ENCODE measurements at places on chromosomes 13 and 19.

DNA sequence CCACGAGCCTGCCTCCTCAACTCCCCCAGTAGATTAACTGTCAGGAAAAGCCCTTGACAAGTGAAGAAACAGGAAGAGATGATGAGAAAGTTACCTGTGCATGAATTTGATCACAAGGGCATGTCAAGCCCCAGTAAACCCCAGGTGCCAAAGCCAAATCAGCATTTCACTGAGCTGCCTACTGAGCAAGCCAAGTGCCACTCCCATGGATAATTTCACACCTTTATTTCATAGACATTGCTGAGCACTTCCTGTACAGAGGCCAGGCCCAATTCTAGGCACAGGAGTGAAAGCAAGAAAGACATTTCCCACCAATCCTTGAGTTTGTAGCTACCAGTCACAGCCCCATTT lies 2.4 kb downstream of the GADD45GIP1 start:
- DNase-seq, result no peak

GRCh38 chr13:69035771-69036170 lies 1071.9 kb upstream of the ATXN8OS start:
- no peak for DNase-seq

GRCh38 chr13:106376401-106377112 lies 158.9 kb downstream of the EFNB2 start:
- DNase-seq, result peak; percentile 1

DNA sequence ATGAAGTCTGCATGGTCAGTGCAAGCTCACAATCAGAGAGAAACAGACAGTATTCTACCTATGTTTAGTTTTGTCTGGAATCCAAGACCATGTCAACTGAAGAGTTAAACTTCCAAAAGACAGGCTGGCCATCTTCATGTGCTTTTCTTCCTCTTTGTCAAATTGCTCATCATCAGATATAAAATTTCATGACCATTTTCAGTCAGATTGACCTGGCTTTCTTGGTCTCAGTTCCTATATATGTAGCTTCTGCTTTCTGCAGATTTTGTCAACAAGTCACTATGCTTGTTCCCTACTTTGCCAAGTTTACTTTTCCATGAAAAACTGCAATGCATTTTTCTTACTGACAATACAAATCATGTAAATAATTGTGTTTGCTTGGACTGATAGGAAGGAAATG lies 13.9 kb downstream of the SLC46A3 start:
- no peak for DNase-seq

DNA sequence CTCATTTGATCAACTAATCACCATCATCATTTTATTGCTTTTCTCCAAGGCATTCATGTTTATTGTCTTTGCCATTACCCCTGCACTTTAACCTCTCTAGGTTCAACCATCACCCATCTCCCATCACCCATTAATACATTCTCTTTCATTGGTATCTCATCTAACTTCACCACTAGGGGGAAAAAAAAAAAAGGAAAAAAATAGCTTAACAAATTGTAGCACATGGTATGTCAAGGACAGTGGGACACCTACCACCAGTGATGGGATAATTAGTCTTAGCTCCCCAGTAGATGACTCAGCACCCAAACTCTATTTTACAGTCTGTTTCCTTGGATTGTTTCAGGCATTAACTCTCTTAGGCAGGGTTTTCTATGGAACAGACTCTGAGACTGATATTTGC lies 1770.2 kb upstream of the MIR17HG start:
- no peak for DNase-seq

GRCh38 chr13:103007427-103007762 lies 58.8 kb downstream of the SLC10A2 start:
- DNase-seq, result no peak

GRCh38 chr13:21971662-21972621 lies 301.1 kb downstream of the FGF9 start:
- DNase-seq, result no peak

GRCh38 chr19:50830266-50831025 lies 2.9 kb downstream of the KLK15 start:
- no peak for DNase-seq

GRCh38 chr13:96388598-96388997 lies 298.7 kb downstream of the HS6ST3 start:
- DNase-seq, result no peak

DNA sequence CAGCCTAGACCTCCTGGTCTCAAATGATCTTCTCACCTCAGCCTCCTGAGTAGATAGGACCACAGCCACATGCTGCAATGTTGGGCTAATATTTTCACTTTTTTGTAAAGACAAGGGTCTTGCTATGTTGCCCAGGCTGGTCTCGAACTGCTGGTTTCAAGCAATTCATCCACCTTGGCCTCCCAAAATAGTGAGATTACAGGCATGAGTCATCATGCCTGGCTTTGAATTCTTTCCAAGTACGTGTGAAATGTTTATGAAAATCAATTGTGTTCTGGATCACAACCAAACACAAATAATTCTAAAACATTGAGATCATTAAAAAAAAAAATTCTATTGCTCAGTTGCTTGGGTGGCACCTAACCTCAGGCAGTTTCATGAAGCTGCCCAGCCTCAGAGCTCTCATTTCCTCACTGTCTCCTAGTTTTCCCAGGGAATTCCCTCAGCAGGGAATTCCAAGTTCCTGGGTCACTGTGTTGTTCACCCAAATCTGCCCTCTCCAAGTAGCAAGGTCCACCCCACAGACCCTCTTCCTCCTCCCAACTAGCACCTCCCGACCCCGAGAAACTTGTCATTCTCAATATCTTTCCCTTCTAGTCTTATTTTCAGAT lies 44.8 kb downstream of the ING1 start:
- no peak for DNase-seq

- DNase-seq, result no peak
Observed at GRCh38 chr19:39128516-39129079, 3.0 kb downstream of the PAK4 start.

GRCh38 chr13:56530096-56530495 lies 610.6 kb upstream of the PRR20A start:
- DNase-seq, result no peak

DNA sequence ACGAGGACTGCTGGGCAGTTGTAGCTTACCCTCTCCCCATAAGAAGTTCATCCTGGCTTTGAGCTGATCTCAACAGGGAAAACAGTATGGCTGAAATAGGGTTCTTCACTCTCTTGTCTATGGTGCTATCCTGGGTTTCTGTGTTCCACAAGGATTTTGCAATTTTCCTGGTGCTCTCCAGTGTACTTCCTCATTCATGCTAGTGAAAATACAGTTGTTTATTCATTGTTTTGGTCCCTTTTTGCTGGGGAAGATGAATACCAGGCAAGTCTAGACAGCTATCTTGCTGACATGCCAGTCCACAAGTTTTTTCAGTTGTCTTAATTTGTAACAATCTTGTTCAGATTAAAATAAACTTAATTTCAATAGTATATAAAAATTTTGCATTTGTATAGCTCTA lies 306.5 kb downstream of the DLEU7 start:
- DNase-seq, result no peak

DNA sequence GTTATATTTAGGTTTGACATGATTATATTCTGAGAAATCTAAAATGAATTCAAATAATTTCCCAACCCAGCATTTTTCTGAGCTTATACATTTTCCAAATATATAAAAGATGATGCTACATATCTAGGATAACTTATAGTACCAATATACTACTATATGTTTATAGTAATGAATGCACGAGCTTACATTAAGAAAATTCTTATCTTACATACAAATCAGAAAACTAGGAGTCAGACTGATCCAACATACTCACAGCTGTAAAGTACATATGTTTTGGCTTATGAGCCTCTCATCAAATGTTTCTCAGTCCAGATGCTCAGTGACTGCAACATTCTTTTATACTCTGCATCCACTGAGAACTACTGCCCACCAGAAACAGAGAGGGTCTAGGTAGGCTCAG lies 491.3 kb upstream of the KLF12 start:
- no peak for DNase-seq

DNA sequence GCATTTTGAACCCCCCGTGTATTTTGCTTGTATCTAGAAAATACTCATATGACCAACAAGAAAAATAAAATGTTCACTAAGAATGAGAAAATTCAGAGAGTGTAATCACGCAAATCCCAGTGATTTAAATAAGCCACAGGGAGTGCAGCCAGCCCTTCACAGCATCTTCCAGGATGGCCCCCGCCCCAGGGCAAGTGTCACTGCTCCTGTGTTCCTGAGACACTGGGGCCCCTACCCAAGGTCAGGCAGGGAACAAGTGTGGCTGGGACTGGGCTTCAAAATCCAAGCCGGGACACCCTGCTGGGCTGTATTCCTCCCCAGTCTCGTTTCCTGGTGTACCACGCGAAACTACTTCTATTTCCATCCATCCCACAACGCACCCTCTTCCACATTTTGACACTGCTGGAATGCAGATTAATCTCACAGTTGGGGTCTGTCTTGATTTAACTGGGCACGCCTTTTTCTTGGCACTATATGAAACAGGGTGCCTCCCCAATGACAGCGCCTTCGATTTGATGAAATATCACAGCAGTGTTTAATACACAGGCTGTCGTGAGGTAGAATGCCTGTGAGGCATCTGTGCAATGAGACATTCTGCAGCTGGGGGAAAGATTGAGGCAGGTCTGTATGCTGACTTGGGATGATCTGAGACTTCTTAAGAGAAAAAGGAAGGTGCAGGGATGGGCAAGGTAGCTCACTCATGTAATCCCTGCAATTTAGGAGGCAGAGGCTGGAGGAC lies 18.3 kb upstream of the CCNP start:
- DNase-seq, result no peak

- DNase-seq, result no peak
Observed at GRCh38 chr19:12885749-12886650, 1.0 kb downstream of the KLF1 start.

GRCh38 chr13:39599012-39599411 lies 4.0 kb downstream of the LHFPL6 start:
- no peak for DNase-seq

- no peak for DNase-seq
Observed at GRCh38 chr19:40650749-40651305, 39.6 kb downstream of the NUMBL start.

- no peak for DNase-seq
Observed at GRCh38 chr13:110700186-110700585, 5.7 kb downstream of the CARS2 start.

GRCh38 chr19:43688059-43688701 lies 18.2 kb upstream of the PLAUR start:
- no peak for DNase-seq

- no peak for DNase-seq
Observed at GRCh38 chr19:15418231-15418578, 583 bp downstream of the AKAP8L start.

DNA sequence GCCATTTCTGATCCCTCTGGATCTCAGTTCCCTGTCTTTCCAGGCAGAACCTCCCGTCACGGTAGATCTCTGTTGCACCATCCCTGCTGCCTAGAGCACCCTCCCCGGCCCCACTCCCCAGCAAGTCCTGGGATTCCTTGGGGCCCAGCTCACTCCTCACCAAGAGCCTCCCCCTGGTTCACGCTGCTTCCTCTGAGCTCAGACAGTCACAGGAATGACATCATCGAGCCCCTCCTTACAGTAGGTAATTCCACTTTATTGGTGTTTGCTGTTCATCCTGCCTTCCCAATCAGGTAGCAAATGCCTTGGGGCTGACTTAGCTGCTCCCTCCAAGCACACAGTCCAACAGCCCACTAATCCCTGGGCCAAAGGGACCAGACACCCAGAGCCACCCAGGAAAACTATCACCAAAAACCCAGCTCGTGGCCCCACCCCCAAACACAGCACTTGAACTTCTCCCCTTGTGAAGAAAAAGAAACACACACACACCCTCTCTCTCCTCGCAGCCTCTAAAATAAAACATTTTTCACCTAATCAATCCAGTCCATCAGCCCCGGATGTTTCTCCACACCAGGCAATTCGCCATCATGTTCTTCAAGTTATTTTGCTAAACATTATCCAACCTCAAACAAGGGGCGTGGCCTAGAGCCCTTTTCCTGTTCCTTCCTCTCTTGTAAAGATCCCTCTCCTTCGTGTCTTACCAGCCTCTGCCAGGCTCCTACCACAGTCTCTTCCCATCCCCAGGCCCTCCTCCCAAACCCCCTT lies 2.5 kb downstream of the NAPA start:
- DNase-seq, result no peak

DNA sequence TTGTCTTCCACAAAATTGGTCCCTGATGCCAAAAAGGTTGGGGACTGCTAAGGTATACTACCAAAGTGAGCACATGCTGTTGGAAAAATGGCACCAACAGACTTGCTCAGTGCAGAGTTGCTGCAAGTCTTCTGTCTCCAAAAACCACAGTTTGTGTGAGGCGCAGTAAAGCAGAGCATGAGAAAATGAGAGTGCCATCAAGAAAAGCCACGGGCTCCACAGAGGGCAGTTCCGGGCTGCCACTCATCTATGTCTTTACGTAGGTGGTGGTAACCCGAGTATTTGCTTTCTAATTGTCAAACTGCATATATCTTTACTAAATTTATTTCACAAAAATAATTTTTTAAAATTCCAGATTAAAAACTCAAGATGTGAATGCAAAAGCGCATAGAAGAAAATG lies 123.8 kb downstream of the RNF17 start:
- DNase-seq, result no peak

DNA sequence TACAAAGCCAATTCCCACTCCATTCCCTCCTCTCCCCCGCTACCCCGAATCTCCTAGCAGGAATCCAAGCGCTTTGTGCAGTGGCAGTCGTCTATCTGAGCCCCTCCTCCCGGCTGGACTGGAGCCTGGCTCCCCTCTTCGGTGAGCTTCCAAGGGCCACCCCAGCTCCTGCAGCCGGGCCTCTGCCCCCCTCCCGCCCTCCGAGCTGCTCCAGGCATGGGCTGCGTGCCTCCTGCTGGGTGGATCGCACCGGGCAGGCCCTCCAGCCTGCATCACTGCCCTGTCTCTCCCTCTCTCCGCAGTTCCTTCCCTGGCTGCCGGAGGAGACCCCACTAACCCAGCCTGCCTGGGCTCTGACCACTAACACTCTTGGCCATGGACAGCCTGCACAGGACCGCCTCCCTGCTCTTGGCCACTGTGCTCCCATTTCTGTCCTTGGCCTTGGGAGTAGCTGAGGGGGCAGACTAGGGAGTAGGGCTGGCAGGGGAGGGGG lies 12.9 kb upstream of the LENG8 start:
- DNase-seq, result no peak
